GOT3 (cell line): ENCODE measurements at places on chromosomes 1 and 21.

GRCh38 chr1:112312315-112312714 is 83.7 kb upstream of the CTTNBP2NL start:
- DNase-seq, result no peak

GRCh38 chr1:185334182-185334581 is 17.1 kb upstream of the IVNS1ABP start:
- no peak for DNase-seq

DNA sequence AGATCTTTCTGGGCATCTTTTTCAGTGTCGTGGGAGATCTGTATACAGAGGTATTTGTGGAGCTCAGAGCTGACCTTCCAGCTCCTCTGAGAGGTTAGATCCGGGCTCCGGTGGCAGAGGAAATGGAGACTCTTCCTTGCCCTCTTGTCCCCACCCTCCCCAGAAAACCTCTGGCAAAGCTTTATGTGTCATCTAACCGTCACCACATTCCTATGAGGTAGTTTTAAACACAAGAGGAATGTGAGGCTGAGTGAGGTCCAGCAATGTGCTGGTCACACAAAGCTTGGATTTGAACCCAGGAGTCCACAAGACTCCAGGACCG is 1.2 kb downstream of the CD160 start:
- peak; percentile 23 for DNase-seq

DNA sequence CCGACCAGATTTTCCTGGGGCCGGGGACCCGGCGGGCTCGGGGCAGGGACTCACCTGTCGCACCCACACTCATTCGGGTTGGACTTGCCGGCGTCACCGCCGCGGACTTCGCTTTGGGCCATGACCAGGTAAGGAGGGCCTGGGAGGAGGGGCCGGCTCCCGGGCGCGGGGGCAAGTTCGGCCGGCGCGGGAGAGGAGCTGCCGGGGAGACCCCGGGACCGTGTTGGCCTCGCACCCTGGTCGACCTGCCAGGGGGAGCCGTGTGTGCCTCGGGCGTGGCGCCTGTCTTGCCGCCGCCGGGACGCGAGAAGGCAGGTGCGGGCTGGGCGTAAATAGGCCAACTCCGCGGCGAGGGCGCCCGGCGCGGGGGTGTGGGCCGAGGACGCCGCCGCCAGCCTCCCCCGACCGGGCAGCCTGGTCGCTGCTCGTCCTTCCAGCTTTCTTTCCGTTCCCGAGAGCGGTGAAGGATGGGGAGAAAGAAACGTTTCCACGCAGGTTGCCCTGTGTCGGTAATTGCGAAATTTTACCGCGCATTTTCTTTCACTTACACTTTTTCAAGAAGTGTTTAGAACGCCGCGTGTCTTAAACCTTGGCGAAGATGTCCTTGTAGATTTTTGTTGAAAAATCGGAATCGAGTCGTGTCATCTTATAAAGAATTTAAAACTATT is 558 bp downstream of the USP1 start:
- DNase-seq, result no peak

DNA sequence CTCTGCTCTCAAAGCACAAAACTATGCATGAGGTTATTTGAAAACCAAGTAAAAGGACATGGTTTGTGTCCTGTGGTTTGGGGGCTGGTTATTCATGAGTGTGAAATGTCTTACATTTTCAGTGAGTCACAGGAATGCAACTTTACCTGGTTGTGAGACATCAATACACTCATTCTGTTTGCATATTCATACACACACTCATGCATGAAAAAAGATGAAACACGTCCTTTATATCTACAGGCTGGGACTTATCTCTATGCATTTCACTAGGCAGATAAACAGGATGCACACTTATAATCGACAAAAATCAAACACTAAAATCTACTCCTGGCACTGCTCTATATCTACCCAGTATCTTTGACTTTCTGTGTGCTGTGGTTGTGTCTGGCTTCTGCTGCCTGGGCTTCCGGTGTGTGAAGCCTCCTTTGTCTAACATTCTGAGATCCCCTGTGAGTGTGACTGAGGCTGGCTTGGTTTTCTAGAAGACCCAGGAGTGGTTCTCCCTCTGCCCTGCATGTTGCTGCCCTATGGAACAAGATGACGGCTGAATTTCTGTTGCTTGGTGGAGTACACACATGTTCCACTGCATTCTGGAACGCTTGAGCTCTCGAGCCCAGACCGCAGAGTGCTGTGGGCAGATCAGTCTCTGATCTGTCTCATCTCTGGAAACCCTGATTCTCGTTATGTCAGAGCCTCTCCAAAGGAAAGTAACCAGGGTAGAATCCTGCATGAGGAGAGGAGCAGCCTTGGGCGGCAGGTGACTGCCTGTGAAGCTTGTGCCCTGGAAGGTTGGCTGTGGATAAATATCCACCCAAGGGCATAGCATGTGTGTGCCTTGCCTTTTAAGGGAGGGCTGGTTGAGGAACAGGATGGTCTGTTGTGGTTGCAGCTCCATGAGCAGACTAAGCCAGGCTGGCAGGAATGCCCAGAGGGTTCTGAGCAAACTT is 19.7 kb upstream of the FASLG start:
- DNase-seq, result peak; percentile 79
